ENCODE measurements at places on chromosomes 1 and 21. TPM values are rescaled to one million over a fixed set of nuclear protein-coding genes. Genes with fewer than 3 reads are reported as not detected.

The RAVER2 gene
- 28.3 TPM for total RNA-seq

The AMY1B gene
- not detected for total RNA-seq

DNA sequence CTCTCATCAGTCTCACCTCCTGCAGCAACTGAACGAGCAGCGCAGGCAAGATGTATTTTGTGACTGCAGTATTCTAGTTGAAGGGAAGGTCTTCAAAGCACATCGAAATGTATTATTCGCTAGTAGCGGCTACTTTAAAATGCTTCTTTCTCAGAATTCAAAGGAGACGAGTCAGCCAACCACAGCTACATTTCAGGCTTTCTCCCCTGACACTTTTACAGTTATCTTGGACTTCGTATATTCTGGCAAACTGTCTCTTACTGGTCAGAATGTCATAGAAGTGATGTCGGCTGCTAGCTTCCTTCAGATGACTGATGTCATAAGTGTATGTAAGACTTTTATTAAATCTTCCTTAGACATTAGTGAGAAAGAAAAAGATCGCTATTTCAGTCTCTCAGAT is 53.7 kb downstream of the ZBTB8A start:
- DNase-seq = no peak

DNA sequence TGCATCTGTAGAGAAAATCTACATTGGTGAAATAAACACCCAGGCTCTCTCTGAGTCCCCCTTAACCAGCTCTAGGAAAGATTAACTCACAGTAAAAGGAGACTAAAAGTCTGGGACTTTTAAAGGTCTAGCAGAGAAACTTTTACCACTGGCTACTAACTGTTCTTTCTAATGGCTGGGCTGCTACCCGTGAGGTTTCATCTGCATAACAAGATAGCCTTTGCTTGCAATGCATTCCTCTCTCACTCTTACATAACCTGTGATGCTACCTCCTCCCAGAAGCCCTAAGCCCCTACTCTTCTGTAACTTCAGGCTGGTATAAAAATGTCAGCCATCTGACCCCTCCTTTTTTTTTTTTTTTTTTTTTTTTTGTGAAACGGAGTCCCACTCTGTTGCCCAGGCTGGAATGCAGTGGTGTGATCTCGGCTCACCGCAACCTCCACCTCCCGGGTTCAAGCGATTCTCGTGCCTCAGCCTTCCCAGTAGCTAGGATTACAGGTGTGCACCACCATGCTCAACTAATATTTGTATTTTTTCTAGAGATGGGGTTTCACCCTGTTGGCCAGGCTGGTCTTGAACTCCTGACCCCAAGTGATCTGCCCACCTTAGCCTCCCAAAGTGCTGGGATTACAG is 344.2 kb downstream of the RGS7 start:
- no peak for DNase-seq

GRCh38 chr1:211118407-211119102 is 15.4 kb downstream of the KCNH1 start:
- no peak for DNase-seq

DNA sequence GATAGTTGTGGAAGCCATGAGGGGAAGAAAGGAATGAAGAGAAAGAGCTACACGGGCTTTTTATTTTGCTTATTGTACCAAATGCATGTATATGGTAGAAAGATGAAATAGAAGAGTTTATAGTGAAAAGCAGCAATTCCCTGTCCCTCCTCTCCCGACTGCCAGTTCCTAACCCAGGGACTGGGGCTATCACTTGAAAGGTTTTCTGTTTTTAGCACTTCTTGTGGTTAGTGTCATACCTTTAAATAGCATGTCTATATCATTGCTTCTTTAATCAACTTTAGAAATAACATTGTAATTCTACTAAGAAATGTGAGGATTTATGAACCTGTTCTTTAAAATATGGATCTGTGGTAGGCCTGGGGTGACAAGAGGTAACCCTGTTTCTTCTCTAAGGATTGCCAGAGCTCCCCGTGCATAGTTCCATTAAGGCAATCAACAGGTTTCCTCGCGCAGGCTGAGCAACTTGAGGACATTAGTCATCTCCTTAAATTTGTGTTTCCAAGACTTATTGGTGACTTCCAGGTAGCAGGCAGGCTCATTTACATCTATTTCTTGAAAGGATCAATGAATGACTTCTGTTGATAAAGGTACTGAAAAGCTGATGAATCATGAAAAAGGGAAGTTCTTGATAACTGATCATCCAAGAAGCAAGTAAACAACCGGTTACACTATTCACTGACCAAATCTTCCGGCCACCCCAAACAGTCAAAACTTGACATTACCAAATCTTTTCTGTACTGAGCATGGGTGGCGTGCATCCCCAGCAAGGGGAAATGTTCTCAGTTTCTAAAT is 37.8 kb upstream of the S1PR1 start:
- DNase-seq = no peak

- DNase-seq = peak; percentile 64
Measured at GRCh38 chr21:45573452-45574035, 31.3 kb upstream of the SLC19A1 start.

- DNase-seq = no peak
Measured at GRCh38 chr1:109873278-109874175, 37.1 kb upstream of the CSF1 start.

GRCh38 chr1:244839656-244840055 is 4.2 kb downstream of the COX20 start:
- DNase-seq = no peak

GRCh38 chr1:204384636-204385352 is 25.1 kb upstream of the PLEKHA6 start:
- DNase-seq = peak; percentile 60

The LCE1C gene
- not detected for total RNA-seq

The LCE1A gene
- not detected for total RNA-seq

The NR5A2 gene
- 8.3 TPM for total RNA-seq

DNA sequence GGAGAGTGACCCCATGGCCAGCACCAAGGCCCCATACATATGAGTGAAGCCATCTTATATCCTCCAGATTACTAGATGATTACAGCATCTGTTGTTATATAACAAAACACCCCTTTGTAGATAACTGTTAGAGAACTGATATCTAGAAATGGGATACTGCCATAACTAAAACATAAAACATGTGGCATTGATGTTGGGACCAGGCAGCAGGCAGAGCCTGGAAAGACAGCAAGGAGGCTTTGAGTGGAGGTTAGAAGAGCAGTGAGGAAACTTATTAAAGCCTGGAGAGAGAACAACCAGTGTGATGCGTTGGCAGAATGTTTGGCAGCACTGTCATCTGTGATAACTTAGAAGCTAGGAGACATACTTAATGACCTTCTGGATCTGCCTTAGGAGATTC is 5.5 kb upstream of the ZMYM6 start:
- no peak for DNase-seq

- peak; percentile 58 for DNase-seq
Measured at GRCh38 chr1:21951226-21951870, 14.2 kb upstream of the HSPG2 start.

The FMO5 gene
- 1.5 TPM for total RNA-seq

All from tongue (tissue), 3 donors.